ENCODE measurements at places on chromosomes 3 and 15.
A peak's percentile ranks its signal among the peaks of the same experiment; 100 is the strongest.

- DNase-seq = no peak
Measured at GRCh38 chr3:124257336-124257864, 265.5 kb upstream of the ROPN1 start.

GRCh38 chr15:65902373-65902772 lies 33.1 kb downstream of the RAB11A start:
- peak; percentile 41 for DNase-seq

DNA sequence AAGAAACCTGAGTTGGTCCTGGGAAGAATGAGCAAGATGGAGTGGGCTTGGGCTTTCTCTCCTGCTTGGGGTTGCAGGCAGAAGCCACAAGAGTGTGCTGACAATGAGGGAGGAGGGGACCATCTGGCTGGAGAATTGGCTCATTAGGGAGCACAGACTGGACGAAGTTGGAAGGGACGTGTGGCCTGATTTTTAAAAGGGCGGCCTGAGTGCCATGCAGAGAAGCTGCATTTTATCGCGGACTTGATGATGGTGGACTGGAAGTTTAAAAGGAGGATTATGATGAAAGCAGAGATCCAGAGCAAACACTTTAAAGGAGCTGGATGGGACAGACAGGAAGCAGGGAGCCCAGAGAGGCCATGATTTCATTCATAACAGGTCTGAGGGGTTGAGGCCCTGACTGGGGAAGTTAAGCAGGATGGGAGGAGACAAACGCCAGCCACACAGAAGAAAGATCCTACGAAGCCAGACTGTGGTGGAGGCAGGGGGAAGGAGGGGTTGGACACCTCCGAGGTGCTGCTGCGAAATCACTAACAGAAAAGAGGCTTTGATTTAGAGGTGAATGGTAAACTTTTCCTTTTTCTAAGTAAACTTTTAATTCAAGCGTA lies 23.6 kb downstream of the TLNRD1 start:
- no peak for DNase-seq

DNA sequence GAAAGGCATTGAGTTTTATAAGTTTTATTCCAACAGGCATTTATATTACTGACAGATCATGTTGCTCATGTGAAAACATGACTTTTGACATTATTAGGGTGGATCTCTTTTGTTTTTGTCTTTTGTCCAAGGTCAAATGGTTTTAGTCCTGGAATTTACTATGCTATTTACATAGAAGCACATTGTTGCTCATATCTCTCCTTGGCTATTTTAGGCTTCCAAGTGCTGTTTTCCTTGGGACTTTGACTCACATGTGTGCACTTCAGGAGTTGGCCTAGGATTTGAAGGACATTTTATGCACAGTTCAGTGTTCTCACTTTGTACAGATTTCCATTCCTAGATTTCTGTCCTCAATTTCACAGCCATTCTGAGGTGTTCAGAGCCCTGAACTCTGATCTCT lies 225.7 kb downstream of the PYDC2 start:
- DNase-seq = no peak

DNA sequence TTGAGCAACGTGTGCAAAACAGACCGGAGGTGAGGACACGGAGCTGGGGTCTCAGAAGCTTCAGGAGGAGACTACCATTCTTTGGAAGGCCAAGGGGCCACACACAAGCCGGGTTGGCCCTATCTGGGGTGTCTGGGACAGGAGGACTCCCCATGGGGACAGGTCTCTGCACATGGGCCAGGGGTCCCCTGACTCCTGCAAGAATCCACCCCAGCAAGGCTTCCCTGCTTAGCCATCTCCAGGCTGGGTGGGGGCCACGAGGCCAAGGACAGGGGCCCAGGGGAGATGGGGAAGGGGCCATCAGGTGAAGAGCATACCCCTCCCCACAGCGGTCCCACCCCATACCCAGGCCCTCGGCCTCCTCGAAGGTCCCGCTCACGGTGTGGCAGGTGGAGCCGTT lies 38.5 kb downstream of the ADAMTS7 start:
- no peak for DNase-seq

- DNase-seq = no peak
Measured at GRCh38 chr3:43728947-43729346, 38.2 kb downstream of the ABHD5 start.

GRCh38 chr3:124273651-124274050 lies 281.7 kb upstream of the ROPN1 start:
- no peak for DNase-seq

DNA sequence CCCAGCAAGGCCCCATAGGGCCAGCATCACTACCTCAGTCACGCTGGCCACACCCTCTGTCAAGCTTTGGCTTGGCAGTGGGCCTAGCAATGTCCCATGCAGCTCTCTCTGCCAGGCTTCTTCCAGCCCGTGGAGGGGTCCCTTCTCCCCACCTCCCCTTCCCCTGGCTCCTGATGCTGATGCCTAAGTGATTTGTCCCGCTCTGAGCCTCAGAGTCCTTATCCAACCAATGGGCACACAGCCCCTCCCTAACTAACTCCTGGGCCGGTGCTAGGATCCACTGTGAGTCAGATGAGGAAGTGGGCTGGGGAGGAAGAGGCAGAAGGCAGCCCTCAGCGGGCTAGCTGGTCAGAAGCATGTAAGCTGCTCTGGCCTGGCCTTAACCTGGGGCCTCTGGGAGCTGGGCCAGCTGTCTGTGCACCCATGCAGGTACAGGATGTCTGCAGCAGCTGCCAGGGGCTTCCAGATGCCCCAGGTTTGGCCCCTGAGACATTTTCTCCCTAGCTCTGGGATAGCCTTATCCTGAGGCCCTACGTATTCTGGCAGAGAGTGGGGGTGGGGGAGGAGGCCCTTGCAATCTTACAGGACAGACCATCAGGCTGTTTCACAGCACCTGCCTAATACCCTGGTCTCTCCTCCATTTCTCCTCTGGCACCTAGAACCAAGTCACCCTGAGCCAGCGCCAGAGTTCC lies 740 bp upstream of the ZBTB47 start:
- DNase-seq = peak; percentile 59
